ENCODE measurements at places on chromosomes 1 and 21.
A peak's percentile ranks its signal among the peaks of the same experiment; 100 is the strongest.

DNA sequence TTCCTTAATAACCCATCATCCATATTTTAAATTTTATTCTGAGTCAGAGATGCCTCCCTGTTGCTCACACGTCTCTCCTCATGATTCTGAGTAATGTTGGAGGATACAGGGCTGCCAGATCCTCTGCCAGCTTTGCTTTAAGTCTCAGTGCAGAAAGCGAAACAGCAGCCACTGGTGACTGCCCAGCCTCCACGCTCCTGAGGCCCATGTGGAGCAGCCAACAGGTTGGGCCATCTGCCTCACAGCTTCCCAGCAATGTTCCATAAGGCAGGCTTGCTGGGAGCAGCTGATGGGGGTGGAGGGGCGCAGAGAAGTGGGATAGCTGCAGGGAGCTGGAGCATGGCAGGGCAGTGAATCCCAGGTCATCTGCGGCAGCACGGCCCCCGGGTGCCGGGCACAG lies 104.2 kb downstream of the IGSF21 start:
- no peak for ATAC-seq

GRCh38 chr1:13770743-13771142 lies 70.8 kb downstream of the PRDM2 start:
- ATAC-seq = no peak

- ATAC-seq = no peak
Measured at GRCh38 chr1:74053407-74053806, 144.6 kb downstream of the LRRIQ3 start.

GRCh38 chr1:40495315-40495903 lies 13.2 kb upstream of the EXO5 start:
- no peak for ATAC-seq

DNA sequence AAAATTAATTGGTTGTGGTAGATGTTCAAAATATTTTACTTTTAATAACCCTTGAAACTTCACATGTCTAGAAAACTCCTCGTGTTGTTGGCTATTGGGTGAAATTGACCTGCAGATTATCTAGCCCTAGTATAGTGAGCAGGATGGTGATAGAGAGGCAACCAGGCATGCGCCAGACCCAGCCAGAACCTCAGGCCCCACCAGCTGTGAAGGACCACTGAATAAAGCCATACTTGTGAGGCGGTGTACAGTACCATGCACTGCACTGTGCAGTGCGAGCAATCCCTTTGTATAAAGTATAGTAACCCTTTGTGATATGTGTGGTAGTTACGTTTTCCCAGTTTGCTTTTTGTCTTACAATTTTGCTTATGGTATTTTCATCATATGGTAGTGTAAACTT lies 8.5 kb downstream of the TTF2 start:
- ATAC-seq = no peak

DNA sequence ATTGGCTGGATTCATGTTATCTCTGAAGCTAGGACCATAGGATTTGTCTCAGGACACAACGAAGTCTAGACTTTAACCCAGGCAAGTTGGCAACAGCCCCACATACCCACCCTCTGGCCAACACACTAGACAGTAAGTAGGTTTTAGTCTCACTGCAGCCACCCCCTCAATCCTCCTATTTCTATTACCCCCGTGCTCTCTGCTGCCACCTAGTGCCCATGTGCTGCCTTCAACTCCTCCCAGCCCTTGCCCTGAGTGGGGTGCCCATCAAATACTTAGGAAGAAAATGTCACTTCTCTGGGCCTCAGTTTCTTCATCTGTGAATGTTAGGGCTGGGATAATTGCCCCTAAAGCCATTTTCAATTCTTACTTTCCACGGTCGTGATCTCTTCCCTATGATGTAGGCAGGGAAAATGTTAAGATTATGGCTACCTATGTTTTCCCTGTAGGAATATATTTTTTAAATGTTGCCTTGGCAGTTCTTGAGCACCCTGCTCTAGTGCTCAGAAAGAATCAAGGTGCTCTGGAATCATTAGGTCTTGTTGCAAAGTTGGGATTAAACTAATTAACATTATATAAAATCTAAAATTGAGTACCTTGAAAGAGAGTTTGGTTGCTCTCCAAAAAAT lies 213.0 kb downstream of the LMX1A start:
- peak; percentile 36 for ATAC-seq

DNA sequence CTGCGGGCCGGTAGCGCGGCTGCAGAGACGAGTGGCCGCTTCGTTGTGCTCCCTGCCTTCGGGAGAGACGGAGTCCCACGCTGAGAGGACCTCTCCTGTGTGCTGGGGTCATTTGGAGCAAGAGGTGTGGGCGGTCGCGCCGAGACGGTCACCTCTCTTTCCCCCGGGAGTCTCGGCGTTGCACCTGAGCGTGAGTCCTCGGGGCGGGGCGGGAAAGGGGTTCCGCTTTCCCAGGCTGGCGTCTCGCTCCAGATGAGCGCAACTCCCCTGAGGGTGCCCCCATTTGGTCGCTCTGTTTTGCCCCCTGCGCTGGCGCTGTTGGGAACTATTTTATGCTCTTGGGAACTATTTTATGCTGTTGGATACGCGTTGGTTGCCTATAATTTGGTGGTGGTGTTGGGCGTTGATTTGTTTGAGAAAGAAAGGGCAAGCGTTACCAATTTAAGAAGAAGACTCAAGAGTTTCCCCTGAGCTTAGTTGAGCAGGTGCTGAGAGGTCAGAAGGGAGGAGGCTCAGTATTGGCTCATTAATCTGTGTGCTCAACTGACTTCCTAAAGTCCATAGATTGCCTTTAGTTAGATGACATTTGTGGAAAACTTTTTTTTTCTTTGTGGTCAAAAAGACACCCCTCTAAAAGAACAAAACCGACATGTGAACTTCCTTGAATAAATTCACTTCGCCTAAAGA lies 683 bp downstream of the LRRC8B start:
- peak; percentile 28 for ATAC-seq

DNA sequence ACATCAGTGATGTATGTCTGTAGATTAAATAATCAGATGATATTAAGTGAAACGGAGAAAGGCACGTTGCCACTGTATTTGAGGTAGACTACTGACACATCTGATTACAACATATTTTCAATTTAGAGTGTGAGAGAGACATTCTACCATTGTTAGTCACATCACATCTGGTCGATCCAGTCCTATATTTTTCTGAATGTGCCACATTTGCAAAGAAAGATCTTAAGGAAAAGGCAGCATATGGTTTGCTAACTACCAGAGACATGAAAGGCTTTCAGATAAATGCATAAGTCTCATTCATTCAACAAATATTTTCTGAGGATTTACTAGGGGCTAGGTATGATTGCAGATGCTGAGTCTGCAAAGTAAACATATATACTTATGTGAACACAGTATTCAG lies 114.3 kb upstream of the RUNX1 start:
- ATAC-seq = no peak

All from SK-N-SH treated with all-trans-retinoic acid at 6 μM for 48 hours (cell line).